ENCODE measurements at places on chromosomes 5 and 9.

DNA sequence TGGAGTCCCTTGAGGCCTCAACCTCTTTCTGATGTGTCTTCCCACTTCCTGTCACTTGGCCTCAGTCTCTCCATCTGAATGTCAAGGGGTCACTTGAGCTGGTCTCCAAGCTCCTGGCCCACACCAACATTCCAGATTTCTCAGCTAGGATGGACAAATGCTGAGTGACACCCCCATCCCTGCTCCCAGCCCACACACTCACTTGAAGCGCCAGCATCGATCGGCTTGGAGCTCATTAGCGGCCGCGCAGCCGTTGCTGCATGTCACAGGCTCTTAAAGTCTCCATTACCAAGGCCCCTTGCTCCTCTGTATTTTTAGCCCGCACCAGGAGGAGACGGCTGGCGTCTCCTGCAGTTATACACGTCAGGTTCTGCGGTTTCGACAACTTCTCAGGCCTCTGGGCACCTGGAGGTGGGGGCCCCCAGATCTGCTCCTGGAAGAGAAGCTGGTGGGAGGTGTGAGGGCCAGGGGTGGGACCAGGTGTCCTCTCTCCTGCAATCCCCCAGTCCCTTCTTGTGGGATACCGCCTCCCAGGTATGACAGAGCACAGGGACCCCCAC is 33.4 kb upstream of the ARAP3 start:
- DNase-seq, result no peak

DNA sequence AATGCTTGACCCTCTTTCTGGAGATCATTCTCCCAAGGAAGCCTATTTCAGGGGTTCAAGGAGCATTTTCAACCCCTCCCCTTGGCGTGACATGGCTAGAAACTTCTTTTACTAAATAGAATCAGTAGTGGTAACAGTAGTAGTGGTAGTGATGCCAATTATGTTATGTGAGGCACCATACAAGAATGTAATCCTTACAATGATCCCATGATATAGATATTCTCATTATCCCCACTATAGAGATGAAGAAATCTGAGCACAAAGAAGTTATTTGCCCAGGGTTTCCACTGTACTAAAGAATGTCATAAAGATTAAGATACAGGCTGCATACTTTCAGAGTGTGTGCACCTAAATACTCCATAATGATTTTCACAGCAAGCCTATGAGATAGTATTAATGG is 155.4 kb upstream of the CLINT1 start:
- DNase-seq, result no peak

- no peak for DNase-seq
Observed at GRCh38 chr5:172640139-172640538, 924 bp upstream of the NEURL1B start.

- DNase-seq, result no peak
Observed at GRCh38 chr5:109146591-109146990, 263.2 kb downstream of the PJA2 start.

DNA sequence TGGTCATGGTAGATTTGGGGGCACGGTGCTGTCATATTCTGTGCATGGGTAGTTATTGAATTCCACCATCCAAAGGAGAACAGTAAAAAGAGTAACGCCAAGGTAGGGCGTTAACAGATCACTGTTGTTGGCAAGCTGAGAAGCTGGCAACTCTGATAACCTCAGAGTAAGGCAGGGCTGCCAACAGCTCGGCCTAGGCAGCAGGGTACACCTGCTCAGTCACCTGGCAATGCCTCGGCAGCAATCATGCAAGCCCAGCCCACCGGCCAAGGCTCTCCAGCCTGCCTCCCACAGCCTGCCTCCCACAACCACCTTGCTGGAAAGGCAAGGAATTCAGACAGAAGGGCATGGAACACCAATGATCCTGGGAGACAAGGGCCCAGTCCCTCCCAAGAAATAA is 63.9 kb downstream of the KLHL3 start:
- DNase-seq, result no peak

GRCh38 chr9:131395157-131396098 is 1.5 kb downstream of the PRRC2B start:
- DNase-seq, result no peak

- no peak for DNase-seq
Observed at GRCh38 chr9:125970340-125970739, 223.2 kb downstream of the PBX3 start.

- DNase-seq, result no peak
Observed at GRCh38 chr5:116631147-116631546, 56.5 kb upstream of the SEMA6A start.

DNA sequence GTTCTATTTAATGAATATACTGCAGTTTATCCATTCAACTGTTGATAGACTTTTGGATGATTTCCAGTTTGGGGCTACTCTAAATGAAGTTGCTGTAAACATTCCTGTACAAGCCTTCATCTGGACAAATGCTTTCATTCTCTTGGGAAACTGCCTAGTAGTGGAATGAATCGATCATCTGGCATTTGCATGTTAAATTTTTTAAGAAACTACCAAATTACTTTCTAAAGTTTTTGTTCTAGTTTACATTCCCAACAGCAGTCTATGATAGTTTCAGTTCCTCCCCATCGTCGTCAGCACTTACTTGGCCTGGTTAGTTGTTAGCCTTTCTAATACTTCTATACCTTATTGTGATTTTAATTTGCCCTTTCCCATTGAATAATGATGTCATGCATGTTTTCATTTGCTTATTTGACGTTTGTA is 306.3 kb downstream of the FER start:
- DNase-seq, result no peak

DNA sequence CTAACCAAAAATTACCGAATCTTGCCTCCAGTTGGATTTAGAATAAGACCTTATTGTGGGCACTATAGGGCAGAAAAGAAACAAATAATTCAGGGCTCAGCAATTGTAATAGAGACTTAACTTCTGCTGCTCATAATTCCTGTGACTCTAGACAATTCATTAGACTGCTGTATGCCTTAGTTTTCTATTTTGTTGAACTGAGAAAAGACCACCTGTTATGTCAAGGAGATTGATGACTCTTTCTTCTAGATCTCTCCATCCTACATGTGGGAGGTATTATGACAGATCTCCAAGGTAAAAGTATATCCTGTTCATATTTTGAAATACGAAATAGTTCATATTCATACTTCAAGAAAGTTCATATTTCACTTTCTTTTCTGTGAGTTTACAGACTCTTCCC is 605.1 kb downstream of the PSAT1 start:
- no peak for DNase-seq

- DNase-seq, result no peak
Observed at GRCh38 chr5:130035388-130035787, 131.1 kb downstream of the CHSY3 start.

DNA sequence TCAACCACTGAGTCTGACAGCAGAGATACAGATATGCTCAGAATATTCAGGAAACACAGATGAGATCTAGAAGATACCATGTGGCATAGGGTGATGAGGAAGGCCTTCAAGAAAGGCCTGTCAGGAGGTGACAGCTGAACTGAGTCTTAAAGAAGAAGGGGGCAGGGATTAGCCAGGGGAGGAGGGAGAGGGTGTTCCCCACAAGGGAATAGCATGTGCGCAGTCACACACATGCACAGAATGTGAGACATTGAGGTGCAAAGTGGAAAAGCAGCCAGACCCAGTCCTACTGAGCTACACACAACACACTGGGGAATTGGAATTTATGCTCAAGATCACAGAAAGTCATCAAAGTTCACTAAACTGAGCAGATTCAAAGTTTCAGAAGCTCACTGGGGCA is 3.0 kb upstream of the SLC25A48 start:
- no peak for DNase-seq

DNA sequence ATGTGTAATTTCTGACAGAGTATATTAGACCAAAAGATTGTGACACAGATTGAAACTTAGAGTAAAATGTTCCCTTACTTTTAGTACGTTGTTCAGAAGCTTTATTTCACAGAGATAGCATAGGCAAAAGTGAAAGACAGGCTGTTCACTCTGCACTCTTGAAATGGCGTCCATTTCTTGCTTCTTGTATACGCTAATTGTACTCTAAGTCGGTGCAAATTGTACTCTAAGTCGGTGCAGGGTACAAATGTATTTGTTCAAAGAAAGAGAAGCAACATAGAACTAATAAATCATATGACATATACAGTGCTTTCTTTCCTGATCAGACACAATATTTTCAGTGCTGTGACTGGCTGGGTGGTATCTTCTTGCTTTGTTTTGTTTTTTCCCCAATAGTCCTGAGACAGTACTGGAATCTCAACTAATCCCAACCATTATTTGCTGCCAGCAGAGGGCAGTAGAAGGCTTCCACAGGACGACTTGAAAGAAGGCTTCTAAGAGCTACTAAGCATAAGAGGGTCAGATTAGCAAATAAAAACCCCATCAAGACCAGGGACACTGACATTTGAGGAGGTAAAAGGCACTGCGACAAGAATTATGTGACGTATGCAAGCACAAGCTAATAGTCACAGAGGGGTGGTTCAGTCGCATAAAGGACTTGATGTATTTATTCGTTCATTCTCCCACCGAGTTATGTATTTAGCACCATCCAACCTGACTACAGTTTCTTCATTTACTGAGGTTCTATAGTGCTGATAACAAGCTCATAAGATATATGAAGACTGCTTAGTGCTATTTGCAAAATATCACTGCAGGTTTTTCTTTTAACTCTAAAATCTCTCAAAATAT is 831.8 kb downstream of the TAF11L14 start:
- no peak for DNase-seq

DNA sequence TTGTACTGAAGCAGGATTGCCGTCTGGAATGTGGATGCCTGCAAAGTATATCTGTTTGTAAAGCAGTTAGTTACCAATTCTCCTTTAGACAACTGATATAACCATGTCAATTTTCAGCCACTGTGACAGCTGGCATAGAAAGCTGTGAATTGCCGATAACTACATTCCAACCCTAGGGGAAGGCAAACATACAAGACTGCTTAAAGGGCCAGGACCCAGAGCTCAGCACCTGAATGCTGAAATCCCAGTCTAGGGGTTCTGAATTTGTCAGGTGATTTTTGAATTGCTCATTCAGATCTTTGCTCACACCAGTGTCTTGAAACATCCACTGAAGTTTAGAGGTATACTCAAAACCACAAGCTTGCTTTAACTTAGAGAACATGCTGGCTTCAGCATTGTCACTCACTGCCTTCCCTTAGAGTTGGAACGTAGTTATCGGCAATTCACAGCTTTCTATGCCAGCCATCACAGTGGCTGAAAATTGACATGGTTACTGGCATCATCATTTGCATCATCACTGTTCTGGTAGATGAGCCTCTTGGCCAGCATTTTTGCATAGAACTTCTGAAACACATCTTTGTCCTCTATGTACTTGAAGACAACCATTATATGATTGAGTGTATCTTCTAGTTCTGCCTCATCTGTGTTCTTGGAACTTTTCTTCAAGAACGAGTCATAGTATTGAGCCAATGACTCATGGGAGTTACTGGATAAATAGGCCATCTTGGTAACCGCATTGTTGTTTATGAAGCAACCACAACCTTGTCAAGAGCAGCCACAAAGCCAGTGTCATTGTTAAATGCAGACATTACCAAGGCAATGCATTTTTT is 82.1 kb downstream of the CCDC192 start:
- no peak for DNase-seq

- DNase-seq, result no peak
Observed at GRCh38 chr9:125842242-125842641, 95.1 kb downstream of the PBX3 start.

DNA sequence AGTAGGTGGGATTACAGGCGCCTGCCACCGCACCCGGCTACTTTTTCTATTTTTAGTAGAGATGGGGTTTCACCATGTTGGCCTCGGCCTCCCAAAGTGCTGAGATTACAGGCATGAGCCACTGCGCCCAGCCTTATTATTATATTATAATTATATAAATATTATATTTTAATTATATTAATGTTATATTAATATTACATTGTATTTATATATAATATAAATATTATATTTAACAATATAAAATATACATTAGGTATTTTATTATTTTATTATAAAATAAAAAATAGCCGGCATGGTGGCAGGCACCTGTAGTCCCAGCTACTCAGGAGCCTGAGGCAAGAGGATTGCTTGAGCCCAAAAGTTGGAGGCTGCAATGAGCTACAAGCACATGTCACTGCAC is 21.6 kb upstream of the GLDC start:
- DNase-seq, result no peak

- DNase-seq, result no peak
Observed at GRCh38 chr5:137580030-137580429, 80.9 kb upstream of the SPOCK1 start.

- DNase-seq, result no peak
Observed at GRCh38 chr9:78676623-78677022, 379.7 kb downstream of the PSAT1 start.

DNA sequence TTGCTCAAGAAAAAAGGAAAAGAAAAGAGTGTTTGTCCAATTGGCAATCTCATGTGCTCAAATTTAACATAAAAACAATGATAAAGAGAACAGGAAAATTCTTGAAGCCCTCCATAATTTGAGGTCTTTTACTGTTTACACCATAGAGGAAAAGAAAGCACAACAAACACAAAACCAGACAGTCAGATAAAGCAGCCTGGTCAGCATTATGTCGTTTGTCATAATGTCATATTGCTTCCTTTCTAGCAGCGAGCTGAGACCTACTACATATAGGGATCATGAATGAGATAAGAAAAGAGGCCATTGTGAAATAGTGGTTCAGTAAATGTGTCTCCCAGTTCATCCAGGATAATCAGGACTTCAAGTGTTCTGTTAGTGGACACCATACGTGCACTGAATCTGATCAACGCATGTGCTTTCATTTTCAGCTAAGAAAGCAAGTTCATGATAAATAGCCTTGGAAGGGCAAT is 64.7 kb upstream of the SELENOP start:
- DNase-seq, result no peak
